ENCODE measurements at places on chromosomes 5 and 9.

DNA sequence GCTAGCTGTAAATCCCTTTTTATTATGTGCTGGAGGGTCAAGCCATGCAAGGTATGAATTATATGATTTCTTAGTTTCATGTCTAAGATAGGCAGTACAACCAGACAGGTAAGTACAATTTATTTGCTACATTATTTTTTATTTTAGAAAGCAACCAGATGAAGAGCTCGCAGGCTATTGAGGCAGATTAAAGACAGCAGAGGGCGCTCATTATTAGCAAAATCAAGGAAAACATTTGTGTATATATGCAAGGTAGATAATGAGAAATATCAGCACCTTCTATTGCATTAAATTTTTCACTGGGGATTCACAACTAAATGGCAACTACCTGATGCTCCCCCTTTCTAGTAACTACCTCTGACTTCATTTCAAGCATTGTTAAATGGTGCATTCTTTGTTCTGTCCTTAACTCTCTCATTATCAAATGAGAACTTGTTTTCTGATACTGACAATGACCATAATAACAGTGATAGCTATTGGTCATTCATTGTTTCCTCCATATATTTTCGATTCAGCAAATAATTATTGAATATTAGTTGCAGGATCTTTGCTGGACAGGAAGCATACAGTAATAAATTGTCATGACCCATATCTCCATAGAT lies 8.6 kb downstream of the SCGB3A2 start:
- no peak for DNase-seq

DNA sequence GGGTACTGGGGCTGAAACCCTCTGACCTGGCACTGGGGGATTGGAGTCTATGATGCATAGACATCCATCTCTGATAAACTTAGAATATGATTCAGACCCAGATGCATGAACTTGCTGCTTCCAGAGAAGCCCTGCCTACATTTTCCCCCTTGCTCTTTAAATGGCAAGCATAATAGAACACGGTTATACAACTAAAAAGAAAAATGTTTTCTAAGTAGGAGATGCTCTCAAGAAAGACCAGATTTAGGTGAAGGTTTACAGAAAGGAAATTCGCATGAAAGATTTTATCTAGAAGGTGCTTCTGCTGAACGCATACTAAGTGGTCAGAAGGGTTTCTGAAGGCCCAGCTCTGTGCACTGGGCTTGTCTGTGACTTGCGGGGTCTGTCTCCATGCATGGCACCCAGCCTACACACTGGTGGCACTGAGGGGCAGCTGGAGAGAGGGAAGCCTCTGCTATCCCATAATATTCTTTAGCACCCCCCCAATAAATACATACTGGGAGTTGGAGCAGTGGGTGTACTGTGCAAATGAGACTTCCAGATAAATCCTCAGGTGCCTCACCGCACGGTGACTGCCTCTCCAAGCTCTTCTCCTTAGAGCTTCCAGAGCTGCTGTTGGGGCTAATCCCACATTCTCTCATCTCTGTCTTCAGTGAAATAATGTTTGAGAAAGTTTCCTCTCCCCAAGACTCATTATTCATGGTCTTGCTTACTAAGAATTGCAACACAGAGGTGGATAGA lies 114.6 kb downstream of the FSTL4 start:
- DNase-seq = no peak

- peak; percentile 22 for DNase-seq
Observed at GRCh38 chr5:53246042-53246836, 136.7 kb upstream of the MOCS2 start.

DNA sequence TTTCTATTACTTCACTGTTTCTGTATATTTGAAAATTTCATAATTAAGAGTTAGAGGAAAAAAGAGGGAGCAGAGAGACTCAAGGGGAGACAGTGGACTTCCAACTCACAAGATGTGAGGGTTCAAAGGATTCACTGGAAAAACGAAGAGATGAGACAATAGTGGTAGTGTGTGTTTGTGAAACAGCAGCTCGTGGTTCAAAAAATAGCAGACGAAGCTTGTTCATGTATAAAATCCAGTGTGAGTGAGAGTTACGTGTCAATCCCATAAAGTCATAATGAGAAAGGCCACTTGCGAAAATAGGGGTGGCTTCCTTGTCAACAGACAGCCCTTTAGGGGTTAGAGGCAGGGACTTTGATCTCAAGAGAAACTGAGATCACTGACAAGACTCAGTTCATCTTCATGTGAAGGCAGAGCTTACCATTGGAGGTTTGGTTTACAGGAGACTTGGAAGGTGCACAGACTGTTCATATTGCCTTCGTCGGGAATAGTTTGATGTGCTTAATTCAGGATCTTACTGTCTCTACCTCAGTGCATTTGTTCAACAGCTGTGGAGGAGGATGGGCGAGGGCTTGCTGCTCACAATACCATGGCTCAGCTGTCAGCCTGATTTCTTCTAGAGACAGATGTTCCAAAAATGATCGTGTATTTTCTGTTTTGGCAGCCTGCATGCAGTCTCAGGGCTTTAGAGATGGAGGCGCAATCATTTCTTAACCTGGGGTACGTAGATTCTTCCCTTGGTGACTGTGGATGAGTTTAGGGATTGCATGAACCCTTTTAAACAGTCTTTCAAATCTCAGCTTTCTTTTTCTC lies 105.7 kb upstream of the KLF9 start:
- no peak for DNase-seq

GRCh38 chr5:132488590-132488989 lies 2.0 kb downstream of the IRF1 start:
- DNase-seq = no peak

GRCh38 chr9:106718936-106719335 lies 144.0 kb upstream of the ZNF462 start:
- DNase-seq = no peak

GRCh38 chr9:99142275-99142674 lies 37.4 kb downstream of the TGFBR1 start:
- DNase-seq = no peak

GRCh38 chr5:112604732-112605630 lies 132.7 kb upstream of the APC start:
- DNase-seq = no peak

GRCh38 chr5:31957151-31957550 lies 217.0 kb downstream of the GOLPH3 start:
- no peak for DNase-seq

GRCh38 chr5:135600971-135601381 lies 22.2 kb upstream of the CXCL14 start:
- DNase-seq = no peak

- no peak for DNase-seq
Observed at GRCh38 chr9:13377171-13377925, 97.9 kb upstream of the MPDZ start.

DNA sequence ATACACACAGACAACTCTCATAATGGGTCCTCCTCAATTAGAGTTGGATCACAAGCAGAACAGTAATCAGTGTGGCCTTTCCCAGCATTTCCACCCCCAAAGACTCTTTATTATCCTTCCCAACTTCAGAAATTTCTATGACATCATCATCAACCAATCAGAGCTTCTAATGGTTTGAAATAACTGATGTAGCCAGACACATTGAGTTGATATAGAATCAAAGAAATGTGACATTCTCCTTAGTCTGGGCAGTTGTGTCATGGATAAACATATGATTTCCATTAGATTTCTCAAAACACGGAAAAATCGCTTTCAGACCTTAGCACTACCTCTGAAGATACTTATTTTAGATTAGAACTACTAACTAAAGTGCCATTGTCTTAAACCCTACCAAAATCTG lies 75.7 kb upstream of the NFIB start:
- no peak for DNase-seq

DNA sequence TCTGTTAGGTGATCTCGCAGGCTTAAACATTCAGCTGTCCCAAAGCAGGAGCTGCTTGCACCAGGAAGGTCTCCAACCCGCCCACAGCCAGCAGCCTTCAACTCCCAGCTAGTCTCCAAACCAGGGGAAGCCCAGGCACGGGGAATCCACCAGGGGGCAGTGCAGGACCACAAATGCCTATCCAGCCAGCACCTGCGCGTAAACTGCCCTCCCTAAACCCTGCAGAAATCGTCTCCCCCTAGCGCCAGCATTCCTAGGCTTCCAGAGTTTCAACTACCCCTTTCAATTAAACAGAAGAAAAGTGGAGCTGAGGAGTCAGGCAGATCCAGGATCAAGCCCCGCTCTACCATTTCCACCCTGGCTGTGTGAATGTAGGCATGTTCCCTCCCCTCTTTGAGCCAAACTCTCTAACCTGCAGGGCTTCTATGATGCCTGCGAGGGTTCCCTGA lies 72.0 kb downstream of the HRH2 start:
- DNase-seq = peak; percentile 64
